ENCODE measurements at places on chromosomes 6 and 20.
A peak's percentile ranks its signal among the peaks of the same experiment; 100 is the strongest.

- no peaks in the 10 kb centered on the region for H3K4me1 ChIP-seq
- no peak overlapping the region for H3K4me3 ChIP-seq
- no peak overlapping the region for H3K27ac ChIP-seq
- no peak for DNase-seq
- H3K36me3 ChIP-seq, result no peaks in the 10 kb centered on the region
Measured at GRCh38 chr6:110325197-110325596, 33.0 kb downstream of the METTL24 start.

DNA sequence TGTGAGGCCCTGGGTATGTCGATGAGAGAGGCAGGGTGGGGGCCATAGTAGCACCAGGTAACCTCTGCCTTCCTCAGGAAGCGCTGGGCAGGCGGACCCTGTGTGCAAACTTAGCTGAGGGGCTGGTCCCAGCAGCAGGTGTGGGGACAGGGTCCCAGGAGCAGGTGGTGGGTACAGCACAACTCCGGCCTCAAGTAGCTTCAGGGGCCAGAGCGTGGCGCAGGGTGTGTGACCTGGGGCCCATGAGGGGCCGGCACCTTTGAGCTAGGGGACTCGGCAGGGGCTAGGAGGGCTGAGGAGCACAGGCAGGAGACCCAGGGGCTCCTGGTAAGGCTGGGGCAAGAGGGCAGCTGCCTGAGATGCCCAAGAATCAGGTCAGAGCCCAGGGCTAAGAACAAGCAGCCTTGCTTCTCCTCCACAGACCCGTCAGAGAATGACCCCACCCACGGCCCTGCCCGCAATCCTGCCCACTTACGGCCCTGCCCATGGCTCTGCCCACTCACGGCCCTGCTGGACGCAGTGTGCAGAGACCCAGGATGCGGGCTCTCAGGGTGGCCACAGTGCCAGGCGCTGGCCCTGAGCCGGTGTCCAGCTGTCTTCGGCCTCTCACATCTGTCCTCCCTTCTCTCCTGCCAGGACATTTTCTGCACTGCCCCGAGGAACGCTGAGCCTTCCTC lies 30.9 kb downstream of the CHRNA4 start:
- no peaks in the 10 kb centered on the region for H3K27me3 ChIP-seq
- DNase-seq, result no peak
- no peak overlapping the region for H3K27ac ChIP-seq
- peaks cover 13% of the 10 kb centered on the region for H3K4me1 ChIP-seq
- H3K4me3 ChIP-seq, result no peak overlapping the region
- H3K36me3 ChIP-seq, result no peaks in the 10 kb centered on the region

DNA sequence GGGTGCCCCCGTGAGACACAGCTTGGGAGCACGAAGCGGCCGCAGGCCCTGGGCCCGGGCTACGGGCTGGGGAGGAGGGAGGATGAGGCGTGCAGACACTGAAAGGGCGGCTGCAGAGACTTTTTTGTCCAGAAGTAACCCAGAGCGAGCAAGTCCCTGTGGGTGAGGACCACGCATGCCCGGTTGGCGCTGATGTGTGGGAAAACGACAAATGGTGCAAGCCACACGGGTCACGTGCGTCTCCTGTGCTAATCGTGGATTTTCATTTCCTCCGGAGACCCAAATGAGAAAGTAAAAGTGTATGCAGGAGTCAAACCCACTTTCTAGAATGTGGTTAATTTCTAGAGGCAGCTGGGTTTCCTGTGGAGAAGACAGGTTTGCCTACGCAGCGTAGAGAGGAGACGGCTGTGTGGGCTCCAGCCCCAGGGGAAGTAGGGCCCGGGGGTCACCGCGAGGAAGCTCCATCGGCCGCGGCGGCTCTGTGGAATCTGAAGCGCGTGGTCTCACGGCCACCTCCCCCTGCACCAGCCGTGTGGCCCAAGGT lies 19.0 kb downstream of the DLL1 start:
- peak; percentile 61 for DNase-seq
- H3K4me1 ChIP-seq, result peaks cover 22% of the 10 kb centered on the region
- H3K27ac ChIP-seq, result no peak overlapping the region
- H3K27me3 ChIP-seq, result peaks cover 8% of the 10 kb centered on the region

DNA sequence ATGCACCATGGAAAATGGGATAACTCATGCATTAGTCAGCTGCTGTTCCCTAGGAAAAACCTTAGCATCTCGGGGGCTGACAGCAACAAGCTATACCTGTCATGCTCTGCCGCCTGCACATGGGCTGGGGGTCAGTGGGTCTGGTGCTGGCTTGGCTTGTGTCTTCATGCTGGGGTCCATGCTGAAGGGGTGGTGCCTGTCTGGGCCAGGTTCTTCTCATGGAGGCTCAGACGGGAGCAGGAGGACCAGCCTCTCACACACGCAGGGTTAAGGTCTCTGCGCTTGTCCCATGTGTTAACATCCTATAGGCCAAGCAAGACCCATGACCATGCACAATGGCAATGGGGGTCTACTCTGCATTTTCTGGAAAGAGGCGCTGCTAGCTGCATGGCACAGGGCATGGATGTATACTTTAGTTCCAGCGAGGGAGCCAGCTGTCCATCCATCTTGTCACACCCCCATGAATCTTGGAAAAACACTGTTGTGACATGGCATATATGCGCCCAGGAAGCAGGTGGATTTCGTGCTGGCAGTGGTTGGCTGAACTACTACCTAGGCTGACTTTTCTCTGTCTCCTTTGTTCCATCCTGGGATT lies 24.6 kb upstream of the CST3 start:
- no peak overlapping the region for H3K4me3 ChIP-seq
- H3K27me3 ChIP-seq, result no peaks in the 10 kb centered on the region
- no peaks in the 10 kb centered on the region for H3K4me1 ChIP-seq

GRCh38 chr20:36310215-36310981 lies 4.3 kb downstream of the DLGAP4 start:
- H3K4me3 ChIP-seq, result no peak overlapping the region
- DNase-seq, result no peak
- peaks cover 26% of the 10 kb centered on the region for H3K27me3 ChIP-seq
- no peaks in the 10 kb centered on the region for H3K36me3 ChIP-seq
- peaks cover 5% of the 10 kb centered on the region for H3K4me1 ChIP-seq

GRCh38 chr6:43070028-43070632 lies 6.0 kb upstream of the PTK7 start:
- no peaks in the 10 kb centered on the region for H3K27me3 ChIP-seq
- H3K4me1 ChIP-seq, result no peaks in the 10 kb centered on the region
- H3K36me3 ChIP-seq, result peaks cover 8% of the 10 kb centered on the region
- DNase-seq, result no peak

- no peak overlapping the region for H3K27ac ChIP-seq
- no peaks in the 10 kb centered on the region for H3K36me3 ChIP-seq
- H3K4me1 ChIP-seq, result no peaks in the 10 kb centered on the region
- no peaks in the 10 kb centered on the region for H3K27me3 ChIP-seq
- no peak overlapping the region for H3K4me3 ChIP-seq
- DNase-seq, result no peak
Measured at GRCh38 chr6:165684333-165684732, 21.3 kb upstream of the PDE10A start.

DNA sequence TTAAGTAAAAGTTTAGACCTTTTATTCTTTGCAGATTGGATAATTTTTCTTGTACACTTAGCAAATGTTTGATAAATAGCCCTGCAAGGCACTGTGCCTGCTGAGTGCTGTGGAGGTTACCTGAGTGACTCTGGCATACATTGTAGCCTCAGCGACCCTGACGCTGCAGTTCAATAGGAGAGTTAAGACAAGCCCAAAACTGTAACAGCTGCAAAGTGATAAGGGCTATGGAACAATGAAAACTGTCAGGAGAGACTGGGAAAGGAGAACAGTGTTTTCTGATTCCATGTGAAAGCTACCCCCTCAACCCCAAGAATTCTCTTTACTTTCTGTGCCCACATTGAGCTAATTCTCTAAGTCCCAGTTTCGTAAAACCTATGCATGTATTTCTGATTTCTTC lies 22.2 kb downstream of the HIVEP1 start:
- no peaks in the 10 kb centered on the region for H3K36me3 ChIP-seq
- H3K4me1 ChIP-seq, result peaks cover 30% of the 10 kb centered on the region
- H3K4me3 ChIP-seq, result no peak overlapping the region
- no peak for DNase-seq

DNA sequence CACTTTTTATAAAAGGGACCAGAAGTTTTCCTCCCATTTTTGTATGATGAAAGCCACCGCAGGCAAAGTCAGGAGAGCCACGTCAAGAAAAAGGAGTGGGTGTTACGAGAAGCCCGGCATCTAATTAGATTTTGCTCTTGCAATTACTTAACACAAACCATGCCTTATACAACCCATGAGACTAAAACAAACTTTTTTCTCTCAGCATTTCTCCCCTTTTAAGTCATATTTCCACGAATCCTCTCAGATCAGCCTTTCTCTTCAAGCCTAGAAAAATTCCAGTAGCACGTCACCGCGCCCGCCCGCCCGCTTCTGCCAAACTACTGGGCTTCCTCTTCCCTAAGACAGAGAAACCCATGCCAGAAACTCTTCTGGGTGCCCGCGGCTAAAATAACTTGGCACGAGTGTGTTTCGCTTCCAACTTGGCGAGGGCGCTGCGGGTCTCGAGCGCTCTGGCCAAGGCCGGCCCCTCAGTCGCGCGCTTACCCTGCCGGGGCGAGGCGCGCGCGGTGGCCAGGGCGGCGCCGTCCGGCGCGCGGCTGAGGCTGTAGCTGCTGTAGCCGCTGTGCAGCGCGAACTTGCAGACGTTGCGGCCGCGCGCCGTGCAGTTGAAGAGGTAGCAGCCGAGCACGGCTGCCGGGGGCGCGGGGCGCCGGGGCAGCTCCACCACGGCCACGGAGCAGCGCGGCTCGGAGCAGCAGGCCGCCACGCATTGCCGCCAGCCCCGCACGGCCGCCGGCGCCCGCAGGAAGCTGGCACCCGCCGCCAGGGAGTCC lies 1.0 kb downstream of the LRP11 start:
- H3K36me3 ChIP-seq, result no peaks in the 10 kb centered on the region
- peak; percentile 7 for DNase-seq
- H3K4me1 ChIP-seq, result peaks cover 12% of the 10 kb centered on the region

DNA sequence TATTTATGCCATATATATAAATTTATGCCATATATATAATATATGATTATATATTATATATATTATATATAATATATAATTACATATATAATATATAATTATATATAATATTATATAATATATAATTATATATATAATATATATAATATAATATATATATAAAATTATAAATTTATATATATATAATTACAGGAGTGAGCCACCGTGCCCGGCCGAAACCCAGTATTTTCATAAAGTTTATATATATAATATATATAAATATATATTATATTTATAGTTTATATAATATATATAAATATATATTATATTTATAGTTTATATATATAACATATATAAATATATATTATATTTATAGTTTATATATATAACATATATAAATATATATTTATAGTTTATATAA lies 31.6 kb downstream of the NKX2-4 start:
- no peak for DNase-seq
- no peak overlapping the region for H3K4me3 ChIP-seq

GRCh38 chr20:50445354-50446151 lies 64.6 kb upstream of the PTPN1 start:
- no peak overlapping the region for H3K4me3 ChIP-seq
- H3K27ac ChIP-seq, result no peak overlapping the region
- H3K27me3 ChIP-seq, result peaks cover 2% of the 10 kb centered on the region
- H3K36me3 ChIP-seq, result no peaks in the 10 kb centered on the region

- H3K27ac ChIP-seq, result no peak overlapping the region
- DNase-seq, result no peak
- H3K4me1 ChIP-seq, result no peaks in the 10 kb centered on the region
- H3K36me3 ChIP-seq, result no peaks in the 10 kb centered on the region
Measured at GRCh38 chr6:126797981-126798380, 320.5 kb upstream of the RSPO3 start.

DNA sequence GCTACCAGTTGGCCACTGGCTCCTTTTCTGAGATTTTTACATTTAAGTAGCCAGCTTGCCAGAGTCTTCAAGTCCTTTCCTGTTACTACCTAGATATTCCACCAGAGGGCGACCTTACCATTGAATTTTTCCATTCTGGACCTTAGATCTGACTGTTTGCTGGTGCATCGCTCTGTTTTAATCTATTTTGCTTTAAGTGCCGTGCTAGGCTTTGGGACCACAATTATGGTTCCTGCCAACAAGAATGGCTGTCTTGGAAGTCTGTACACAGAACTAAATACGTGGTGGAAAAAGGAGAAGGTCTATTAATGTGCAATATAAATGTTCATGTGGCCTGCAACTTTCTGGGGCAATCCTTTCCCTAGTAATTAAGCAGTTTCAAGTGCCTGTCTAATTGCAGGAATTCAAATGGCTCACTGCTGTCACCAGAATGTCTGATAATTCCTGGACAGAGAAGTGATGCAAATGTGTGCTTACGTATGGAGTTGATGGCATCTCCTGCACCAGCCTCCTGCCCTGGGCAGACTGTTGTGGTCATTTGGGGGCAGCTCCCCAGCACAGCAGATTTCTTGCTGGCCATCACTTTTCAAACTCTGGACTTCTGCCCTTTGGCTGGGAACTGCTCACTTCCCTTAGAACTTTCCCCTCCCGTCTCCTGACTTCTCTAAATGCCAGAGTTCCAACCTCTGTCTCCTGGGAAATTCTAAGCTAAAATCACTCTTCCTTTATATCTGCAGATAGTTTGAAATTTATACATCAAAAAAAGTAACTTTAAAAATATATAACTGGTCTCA lies 5.6 kb upstream of the HLA-DOA start:
- no peaks in the 10 kb centered on the region for H3K27me3 ChIP-seq
- H3K4me3 ChIP-seq, result no peak overlapping the region

DNA sequence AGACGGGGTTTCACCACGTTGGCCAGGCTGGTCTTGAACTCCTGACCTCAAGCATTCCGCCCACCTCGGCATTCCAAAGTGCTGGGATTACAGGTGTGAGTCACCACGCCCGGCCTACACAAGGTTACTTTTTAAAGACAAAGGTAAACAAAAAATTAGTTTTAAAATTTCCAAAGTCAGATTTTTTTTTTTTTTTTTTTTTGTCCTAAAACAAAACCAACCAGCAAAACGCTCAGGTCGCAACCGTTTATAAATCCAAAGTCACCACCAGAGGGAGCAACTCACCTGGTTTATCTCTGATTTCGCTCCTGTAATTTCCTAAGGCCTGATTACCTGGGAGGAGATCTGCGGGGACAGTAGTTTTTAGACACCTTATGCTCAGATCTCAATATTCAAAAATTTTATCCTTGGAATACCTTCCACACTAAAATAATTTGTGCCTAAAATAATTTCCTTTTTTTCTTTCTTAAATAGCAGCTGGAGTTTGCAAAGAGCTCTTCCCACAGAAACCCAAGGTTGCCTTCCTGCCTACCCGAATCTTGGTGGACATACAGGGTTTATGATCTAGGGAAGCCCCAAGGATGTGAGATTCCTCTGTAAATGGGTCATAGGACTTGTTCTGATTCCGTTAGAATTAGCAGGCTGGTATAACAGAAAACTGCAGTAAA lies 19.8 kb upstream of the TREM1 start:
- no peak overlapping the region for H3K27ac ChIP-seq
- H3K4me3 ChIP-seq, result no peak overlapping the region
- no peaks in the 10 kb centered on the region for H3K36me3 ChIP-seq
- no peaks in the 10 kb centered on the region for H3K27me3 ChIP-seq
- H3K4me1 ChIP-seq, result no peaks in the 10 kb centered on the region
- peak; percentile 46 for DNase-seq

- no peaks in the 10 kb centered on the region for H3K4me1 ChIP-seq
- H3K36me3 ChIP-seq, result no peaks in the 10 kb centered on the region
- H3K27ac ChIP-seq, result no peak overlapping the region
- H3K27me3 ChIP-seq, result no peaks in the 10 kb centered on the region
- H3K4me3 ChIP-seq, result no peak overlapping the region
Measured at GRCh38 chr20:52864916-52865605, 107.1 kb upstream of the TSHZ2 start.
